T-helper 22 cell (primary cell): ENCODE measurements at places on chromosomes 16 and 17.

DNA sequence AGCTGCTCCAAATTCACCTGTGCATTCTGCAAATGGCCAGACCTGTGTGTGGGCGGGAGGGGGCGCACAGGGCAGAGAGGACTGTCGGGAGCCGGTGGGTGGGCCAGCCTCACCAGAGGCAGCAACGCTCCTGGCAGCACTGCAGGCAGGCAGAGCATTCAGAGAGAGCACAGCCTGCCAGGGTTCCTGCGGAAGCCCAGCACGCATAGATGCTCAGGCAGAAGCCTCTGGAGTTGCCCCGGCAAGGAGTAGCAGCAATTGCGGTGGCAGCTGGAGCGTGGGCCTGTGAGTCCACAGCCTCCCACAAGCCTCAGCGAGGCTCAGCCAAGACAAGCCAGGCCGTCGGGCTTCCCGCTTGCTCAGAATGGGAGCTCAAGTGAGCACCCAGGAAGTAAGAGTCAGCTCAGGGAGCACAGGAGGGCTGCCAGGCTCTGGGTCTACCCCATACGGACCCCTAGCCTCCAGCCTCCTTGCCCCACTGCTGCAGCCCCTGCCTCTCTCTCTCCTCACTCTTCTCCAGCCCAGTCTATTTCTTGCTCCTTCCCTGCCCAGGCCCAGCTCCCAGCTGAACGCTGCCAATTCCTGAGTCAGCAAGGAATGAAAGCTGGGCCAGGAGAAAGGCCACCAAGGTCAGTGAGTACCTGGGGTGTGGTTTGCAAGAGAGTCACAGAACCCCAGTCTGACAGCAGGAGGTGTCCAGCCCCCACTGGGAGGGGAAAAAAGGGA lies 9.6 kb downstream of the EMC6 start:
- no peak for DNase-seq

- DNase-seq = no peak
These were observed 6.2 kb downstream of the TUFM start for GRCh38 chr16:28839899-28840298.

DNA sequence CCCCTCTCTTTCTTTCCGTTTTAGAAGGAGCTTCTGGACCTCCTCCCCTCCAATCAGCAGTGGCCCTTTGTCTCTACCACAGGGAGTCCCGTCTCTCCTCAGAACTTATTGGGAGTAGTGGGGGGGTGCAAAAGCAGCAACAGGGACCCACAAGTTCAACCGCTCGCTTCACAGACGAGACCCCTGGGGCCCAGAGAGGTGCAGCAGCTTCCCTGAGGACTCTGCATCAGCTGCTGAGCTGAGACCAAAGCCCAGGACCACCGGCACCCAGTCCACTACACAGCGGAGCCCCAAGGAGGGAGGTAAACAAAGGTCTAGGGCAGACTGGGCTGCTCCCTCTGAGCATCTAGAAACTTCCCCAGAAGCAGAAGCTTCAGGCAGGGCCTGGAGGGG lies 123.9 kb downstream of the SDK2 start:
- no peak for DNase-seq

DNA sequence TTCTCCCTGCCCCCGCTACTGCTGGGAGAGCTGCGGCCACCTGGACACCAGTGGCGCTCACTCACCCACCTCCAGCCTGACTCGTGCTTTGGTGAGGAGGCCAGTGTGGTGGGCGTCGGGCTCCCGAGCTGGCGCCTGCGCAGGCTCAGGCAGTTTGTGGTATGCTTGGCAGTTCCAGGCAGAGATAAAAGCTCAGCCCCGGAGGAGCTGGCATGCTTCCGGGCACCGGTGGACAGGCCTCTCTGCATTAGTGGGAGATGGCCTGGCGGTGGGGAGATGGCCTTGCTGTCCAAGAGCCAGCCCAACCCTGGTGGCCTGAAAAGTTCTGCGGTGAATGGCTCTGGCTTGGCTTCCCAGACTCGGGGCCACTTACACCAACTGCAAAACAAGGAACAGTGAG lies 4.1 kb downstream of the ADGRG1 start:
- no peak for DNase-seq

GRCh38 chr16:14132696-14133048 lies 61.6 kb downstream of the MRTFB start:
- no peak for DNase-seq

- DNase-seq = no peak
These were observed 1.1 kb upstream of the CCL22 start for GRCh38 chr16:57357330-57358085.

DNA sequence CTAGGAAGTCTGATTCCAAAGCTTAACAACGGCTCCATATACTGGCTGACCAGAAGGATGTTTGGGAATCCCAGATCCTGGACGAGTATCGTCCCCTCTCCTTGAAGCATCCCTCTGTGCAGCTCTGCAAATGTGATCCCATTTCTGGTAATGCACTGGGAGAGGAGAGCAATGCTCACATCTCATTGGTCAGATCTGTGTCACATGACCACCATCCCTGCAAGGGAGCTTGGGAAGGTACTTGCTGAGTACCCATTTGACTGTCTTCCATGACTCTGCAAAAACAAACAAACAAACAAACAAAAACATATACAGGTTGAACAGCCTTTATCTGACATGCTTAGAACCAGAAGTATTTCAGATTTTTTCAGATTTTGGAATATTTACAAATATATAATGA lies 41.9 kb upstream of the KDM8 start:
- DNase-seq = no peak

DNA sequence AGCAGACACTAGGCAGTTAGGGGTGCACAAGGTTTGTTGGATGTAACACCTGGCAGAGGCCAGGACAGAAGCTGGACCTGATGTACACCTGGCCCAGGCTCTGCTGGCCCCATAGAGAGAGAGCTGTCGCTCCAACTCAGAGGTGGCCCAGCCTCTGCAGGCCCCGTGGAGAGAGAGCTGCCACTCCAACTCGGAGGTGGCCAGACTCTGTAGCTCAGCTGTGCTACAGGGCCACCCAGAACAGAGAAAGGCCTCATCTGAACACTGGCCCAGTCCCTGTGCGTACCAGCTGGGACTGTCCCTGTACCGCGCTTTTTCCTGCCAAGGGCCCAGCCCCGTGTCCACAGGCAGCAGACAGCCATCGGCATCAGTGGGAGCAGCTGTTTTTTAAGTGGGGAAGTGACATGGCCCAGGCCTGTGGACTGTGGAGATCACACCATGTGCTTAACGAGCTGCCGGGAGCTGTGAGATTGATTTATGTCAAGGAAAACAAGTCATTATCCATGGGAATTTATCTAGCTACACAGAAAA lies 176.4 kb upstream of the CHMP6 start:
- DNase-seq = no peak
